ENCODE measurements at places on chromosomes 5 and 9.
A peak's percentile ranks its signal among the peaks of the same experiment; 100 is the strongest.

- DNase-seq = no peak
Measured at GRCh38 chr5:74651710-74652109, 11.2 kb upstream of the ENC1 start.

- DNase-seq = no peak
Measured at GRCh38 chr5:111929261-111929660, 172.3 kb upstream of the NREP start.

- no peak for DNase-seq
Measured at GRCh38 chr9:110104261-110104809, 103.6 kb downstream of the C9orf152 start.

- DNase-seq = no peak
Measured at GRCh38 chr9:28004900-28005299, 431.6 kb upstream of the C9orf72 start.

DNA sequence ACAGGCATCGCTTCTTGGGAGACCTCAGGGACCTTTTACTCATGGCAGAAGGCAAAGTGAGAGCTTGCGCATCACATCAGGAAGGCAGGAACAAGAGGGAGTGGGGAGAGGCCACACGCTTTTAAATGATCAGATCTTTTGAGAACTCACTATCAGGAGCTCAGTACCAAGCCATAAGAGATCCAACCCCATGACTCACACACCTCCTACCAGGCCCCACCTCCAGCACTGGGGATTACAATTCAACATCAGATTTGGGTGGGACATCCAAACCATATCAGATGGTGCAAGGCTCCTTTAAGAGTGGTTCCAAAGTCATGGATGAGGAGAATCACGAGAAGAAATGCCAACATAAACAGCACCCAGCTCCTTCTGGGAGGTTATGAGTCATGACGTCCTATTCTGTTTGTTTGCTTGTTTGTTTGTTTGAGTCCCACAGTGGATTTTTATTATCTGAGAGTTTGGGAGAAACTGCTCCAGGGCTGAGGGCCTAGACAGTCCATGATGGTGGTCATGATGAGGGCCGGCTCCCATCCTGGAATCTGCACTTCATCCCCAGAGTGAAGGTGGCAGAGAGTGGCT, 453.5 kb downstream of the GADD45G start:
- DNase-seq = no peak

DNA sequence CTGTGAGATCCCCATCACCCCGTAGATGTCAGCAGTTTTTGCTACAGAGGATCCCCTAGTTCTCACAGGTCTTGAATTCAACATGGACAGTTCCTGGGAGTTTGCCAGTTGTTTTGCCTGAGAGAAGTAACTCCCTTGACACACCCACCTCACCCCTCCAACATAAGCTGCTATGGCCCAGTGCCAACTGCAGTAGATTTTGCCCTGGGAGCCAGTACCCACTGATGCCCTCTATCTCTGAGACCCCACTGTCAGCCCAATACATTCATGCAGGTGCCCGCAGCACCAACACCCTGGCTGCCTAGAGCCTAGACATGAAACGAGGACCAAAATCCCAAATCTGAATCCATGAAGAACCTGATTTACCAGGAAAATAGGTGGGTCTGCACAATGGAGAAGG, 583.9 kb upstream of the CTNND2 start:
- DNase-seq = no peak

DNA sequence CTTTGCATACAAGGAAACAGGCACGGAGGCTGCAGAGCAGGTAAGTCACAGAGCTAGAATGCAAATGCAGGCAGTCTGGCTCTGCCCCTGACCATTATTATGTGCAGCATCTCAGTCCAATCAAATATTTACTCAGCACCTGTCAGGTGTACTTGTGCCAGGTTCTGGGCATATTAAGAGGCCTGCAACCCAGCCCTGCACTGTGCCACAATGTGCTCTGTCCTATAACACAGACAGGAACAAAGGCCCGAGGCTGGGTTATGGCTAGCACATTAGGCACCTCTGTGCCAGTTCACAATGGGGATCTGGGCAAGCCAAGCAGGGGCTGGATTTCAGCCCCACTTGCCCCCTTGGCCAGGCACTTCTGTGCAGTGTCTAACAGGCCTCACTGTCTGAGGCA, 14.0 kb downstream of the ARL15 start:
- DNase-seq = no peak

DNA sequence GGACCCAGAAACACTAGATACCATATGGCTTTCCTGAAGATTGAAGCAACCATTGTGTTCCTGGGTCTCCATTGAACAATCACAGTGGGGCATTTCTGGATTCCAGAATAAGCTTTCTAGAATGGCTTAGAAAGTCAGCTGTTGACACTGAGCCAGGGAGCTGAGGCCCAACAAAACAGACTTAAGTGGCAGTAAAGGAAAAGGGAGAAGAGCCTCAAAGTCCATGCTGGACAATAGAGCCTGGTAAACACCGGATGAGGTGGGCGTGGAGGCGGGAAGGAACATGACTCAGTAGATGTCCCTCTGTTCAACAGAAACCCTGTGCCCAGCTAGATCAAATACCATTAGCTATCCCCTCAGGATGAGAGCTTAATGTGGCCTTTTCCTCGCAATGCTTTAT, 14.8 kb downstream of the SPARC start:
- DNase-seq = no peak

- DNase-seq = no peak
Measured at GRCh38 chr9:1231998-1232919, 182.1 kb downstream of the DMRT2 start.

DNA sequence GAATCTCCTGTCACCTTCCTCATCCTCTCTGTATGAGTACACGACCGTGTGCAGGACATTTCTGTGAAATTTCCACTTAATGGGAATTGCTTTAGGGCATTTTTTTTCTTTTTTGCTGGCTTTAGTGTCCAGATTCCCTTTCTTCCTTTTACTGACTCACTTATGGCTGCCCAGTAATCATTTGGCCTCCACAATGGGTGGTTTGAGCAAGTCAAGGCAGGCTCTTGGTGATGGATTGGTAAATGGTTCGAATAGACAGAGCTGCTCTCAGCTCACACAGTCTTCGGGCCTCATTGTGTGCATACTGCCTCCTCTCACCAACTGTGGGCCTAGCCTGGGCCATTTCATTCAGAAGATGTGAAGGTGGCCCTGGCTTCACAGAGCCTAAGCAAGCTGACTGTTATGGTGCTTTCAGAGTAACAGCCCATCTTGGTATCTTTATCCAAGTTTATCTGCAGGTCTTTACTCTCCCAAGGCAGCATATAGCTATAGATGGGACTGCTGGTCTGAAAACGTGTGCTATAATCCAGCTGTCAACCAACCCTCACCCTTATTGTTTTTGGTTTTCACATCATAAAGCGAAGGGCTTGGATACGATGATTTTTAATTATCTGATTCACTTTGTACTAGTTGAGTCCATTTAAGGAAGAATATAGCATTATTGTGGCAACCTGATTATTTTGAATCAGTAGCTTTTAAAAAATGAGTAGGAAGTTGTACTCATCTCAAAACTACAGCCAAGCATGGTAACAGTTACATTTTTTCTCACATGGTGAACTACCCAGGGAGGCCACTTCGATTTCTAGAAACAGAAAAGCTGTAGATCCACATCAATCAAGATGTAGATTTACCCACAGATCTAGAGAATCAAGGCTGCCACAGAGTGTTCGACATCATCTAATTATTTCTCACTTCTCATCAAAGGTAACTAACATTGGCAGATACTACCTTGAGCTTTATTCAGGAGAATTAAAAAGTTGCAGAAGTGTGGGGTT, 50.4 kb upstream of the CKMT2 start:
- no peak for DNase-seq

DNA sequence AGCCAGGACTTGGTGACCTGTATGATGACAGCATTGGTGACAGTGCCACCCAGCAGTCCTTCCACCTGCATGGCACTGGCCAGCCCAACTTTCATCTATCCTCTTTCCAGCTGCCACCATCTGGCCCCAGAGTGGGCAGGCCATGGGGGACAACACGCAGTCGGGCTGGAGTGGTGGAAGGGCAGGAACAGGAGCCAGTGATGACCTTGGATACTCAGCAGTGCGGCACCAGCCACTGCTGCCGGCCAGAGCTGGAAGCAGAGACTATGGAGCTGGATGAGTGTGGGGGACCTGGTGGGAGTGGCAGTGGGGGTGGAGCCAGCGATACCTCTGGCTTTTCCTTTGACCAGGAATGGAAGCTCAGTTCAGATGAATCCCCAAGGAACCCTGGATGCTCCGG, 56.9 kb downstream of the RUSC2 start:
- no peak for DNase-seq

DNA sequence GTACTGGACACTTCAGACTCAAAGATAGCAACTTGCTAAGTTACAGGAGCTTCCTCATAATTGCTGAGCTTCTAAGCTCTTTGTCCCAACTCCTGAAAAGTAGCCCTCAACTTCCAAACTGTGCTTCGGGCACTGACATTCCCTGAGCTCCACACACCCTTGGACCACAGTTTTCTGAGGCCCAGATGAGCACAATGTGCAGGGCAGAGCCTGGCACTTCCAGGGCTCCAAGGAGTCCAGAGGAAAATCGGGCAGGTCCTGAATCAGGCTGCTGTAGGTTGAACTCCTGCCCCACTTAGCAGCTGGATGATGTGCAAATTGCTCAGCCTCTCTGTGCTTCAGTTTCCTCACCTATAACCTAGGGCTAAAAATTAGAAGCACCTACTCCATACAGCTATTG, 54.6 kb upstream of the KCNIP1 start:
- no peak for DNase-seq

DNA sequence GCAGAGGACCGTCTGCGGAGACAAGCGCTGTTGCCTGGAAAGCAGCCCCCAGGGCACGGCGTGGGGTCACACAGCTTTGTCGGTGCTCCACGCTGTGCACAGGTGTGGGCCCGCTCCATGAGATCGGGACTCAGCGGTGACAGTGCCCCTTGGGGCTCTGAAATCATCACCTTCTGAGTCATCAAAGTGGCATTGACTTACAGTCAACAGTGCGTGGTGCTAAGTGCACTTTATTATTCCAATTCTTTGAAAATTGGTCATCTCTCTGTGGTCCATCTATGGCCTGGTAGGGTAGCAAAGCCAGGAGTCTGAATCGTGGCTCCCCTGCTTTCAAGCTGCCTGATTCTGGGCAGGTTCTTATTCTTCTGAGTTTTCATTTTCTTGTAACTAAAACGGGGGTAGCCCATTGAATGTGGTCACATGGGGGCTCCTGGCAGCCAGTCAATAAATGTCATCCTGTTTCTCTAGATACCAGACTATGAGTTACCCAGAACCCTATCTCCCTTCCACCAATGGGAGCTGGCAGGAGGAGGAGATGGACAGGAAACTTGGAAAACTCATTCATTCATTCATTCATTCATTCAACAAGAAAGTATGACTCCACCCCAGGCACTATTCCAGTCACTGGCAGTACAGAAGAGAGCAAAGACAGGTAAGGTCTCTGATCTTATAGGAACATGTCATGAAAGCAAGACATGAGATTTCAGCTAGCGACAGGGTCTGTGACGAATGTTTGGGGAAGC, 20.3 kb upstream of the UNC5A start:
- DNase-seq = no peak

DNA sequence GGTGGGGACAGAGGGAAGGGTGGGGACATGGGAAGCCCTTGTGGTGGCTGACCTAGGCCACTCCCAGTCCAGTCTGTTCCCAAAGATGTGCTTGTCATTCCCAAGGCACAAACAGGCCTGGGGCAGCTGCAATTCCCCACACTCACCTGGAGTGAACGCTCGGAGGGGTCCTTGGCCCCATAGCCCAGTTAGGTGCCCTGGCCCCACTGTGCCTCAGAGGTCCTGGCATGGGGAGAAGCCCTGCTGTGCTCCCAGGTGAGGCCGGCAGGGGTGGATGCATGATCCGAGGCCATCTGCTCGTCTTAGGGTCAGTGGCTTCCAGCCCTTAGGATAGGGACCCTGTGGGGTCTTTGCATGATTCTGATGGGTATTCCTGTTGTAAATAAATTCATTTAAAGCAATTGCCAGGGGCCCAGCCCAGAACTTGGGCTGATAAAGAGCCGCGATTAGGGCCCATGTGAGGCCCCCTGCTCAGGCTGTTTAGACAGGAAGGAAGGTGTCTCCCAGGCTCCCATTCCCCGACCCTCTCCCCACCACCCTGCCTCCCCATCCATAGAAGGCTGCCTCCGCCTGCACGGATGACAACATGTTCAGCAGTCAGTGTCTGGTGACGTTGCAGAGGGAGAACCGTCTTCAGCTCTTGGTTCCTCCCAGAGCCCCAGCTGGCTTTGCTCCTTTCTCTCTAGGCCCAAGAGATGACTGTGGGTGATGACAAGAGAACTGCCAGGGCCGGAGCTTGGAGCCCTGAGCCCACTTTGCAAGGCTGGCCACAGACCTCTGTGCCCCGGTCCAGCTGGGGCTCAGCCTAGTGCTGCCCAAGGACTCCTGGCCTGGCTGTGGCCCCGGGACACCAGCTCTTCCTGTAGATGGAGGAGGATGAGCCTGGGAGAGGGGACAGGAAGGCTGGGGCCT, 28.4 kb upstream of the IRX4 start:
- no peak for DNase-seq

- no peak for DNase-seq
Measured at GRCh38 chr5:74200560-74200959, 440.0 kb downstream of the ENC1 start.

- DNase-seq = no peak
Measured at GRCh38 chr5:171525085-171525484, 105.6 kb downstream of the FGF18 start.

GRCh38 chr9:137492464-137493363, 33.6 kb upstream of the NSMF start:
- peak; percentile 16 for DNase-seq

DNA sequence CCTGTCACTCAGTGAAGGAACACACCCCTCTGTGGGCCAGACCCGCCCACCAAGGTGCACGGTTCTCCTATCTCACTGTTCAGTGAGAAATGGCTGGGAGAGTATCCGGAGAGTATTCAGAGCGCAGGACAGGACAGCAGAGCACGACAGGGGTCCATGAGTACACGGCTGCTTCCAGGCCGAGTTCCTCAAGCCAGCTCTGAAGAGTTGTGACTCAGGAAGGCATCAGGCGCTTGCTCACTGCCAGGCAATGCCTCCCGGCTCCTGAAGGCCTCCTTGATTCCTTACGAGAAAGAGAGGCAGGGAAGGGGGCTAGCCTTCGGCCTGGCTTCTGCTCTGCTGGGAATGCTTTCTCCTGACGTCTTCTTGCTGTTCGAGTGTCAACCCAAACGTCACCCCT, 132.1 kb upstream of the PPP1R26 start:
- DNase-seq = no peak

- no peak for DNase-seq
Measured at GRCh38 chr9:79621916-79622575, 50.3 kb downstream of the TLE4 start.

- no peak for DNase-seq
Measured at GRCh38 chr5:166679331-166679730, 1612.1 kb upstream of the WWC1 start.

- DNase-seq = no peak
Measured at GRCh38 chr9:76298521-76299144, 95.6 kb downstream of the RFK start.

All from stimulated activated CD4-positive, alpha-beta T cell treated with anti-CD3 and anti-CD28 coated beads, Interleukin-4, amount 100 ng/mL, for 48 hours (primary cell).